ENCODE measurements at places on chromosomes 11 and 22.

DNA sequence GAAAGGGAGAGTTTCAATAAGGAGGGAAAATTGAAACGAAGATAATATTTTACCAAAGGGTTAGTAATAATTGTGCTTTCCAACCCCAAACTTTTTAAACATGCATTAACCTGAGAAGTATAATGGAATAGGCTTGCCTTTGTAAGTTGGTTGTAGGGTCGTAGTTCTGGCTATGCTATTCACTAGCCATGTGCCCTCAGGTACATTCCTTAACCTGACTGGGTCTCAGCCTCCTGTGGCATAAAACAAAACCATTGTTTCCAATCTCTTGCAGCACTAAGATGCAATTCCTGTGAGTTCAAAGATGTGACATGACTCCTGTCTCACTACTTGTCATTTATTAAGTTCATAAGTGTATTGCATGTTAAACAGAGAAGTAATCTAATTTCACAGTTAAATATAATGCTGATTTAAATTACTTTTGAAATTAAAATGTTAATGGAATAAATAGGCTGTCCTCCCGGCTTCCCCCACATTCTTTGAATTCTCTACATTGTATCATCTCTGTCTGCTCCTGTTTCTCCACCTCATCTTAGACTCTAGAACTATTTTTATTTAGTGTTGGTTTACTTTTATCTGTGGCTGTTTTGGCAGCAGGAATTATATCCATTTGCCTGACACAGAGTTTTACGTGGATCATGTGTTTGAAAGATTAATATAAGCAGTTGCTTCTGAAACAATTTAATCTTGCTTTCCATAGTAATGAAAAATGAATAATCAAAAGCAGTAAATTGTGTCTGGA, 216.3 kb downstream of the FAT3 start:
- DNase-seq: no peak

DNA sequence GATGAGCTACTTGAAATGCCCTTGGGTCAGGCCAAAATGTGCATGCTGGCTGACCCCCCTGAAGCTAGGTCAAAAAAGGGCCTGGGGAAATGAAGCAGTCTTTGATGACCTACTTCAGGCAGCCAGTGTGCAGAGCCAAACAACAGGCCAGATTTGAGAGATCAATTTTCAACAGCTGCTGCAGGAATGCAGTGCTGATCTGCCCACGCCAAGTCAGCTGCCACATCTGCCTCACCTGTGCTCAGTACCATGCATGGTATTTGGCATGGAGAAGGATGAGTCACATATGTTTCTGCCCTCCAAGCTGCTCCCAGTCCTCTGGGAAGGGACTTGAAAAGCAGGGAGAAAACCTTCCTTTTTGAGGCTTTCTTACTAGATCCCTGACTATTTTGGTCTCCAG, 35.8 kb downstream of the MTNR1B start:
- DNase-seq: peak; percentile 68

GRCh38 chr11:112226831-112227401, 688 bp downstream of the PTS start:
- no peak for DNase-seq

DNA sequence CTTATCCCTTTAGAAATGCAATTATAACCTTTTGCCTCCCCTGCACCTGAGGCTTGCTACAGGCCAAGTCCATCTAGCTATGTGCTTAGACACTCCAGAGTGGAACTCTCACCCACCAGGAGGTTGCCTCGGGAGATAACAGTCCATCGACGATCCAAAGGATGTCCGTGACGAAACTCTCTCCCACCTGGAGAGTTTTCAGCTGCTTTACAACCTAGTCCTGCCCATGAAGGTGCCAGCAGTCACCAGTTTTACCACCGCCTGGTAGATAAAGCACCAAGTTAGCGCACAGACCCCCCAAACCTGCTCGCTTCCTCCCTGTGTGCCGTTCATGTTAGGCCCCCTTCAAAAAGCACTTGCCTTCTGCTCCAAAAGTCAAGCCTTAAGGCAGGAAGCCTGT, 53.1 kb upstream of the SHISAL1 start:
- DNase-seq: no peak

DNA sequence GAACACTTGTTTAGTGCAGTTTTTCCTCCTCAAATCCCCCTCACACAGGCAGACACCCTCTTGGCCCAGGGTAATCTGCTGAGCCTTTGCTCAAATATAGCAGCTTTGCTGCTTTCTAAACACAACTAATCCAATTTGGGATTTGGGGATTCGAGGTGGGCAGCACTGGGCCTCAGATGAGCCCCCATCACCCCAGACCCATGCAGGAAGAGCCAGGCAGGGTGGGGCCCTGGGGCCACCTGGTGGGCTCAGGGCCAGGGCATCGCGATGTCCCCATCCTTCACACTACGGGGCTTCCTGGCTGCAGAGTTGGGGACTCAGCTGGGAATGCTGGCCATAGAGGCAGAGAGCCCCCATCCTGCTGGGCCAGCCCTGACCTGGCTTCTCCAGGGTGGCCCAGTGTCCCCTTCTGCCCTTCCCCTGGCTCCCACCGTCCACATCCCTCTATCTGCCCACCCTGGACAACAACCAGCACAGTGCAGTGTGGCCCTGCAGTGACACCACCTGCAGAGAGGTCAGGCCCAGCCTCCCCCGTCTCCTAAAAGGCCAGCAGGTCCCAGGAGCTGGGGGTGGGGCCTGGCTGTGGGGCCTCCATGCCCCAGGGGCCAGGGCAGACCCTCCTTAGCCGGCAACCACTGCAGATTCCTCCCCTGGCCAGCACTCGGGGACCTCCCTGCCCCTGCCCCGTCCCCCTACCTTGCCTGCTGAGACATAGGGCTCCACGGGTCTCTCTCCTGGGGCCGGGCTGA, 56.6 kb upstream of the CCDC188 start:
- no peak for DNase-seq

DNA sequence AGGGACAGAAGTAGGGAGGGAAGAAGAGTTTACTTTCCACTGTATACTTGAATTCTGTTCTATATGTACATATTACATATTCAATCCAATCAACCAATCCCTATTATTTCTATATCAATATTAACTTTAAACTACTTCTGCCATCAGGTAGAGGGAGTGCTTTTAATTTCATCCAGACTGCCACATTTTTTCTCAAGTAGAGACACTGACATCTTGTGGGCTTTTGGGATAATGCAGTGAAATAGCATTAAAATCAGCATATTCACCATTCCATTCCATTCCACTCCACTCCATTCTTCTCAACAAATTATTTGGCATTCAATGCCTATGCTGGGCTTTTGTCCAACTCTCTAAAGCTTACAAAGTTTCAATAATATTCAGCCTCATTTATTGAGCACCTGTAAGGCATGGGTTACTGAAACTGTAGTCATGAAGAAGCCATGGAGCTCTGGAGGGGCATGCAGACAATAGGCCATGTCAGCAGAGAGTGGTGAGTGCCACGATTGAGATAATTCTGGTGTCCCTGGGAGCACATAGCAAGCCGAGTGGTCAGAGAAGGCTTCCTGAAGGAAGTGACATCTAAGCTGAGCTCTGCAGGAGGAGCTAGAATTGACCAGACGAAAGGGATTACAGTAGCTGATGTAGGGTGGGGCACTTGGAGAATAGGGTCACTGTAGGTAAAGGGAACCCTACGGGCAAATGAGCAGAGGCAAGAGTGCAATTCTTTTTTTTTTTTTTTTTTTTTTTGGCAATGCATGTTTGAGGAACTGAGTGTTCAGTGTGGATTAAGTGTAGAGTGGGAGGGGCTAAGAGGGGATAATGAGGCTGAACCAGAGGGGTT, 12.8 kb upstream of the CLPB start:
- peak; percentile 47 for DNase-seq

GRCh38 chr22:46436595-46437175, 100.7 kb downstream of the CELSR1 start:
- DNase-seq: no peak

DNA sequence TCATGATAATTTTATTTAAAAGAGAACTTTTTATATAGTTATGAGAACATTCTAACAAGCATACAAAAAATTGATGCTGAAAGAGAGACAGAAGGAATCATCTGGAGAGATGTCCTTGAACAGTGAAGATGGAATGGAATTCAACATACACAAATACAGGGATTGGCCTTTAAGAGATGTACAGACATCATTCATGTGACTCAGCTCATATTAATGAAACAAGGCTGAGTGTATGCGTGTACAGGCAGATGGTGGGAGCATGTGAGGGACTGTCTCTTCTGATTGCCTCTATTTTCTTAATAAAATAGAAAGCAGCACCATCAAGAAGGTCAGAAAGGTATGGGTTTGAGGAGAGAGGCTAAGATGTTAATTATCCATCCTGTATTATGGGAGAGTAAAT, 793.3 kb downstream of the CNTN5 start:
- no peak for DNase-seq

DNA sequence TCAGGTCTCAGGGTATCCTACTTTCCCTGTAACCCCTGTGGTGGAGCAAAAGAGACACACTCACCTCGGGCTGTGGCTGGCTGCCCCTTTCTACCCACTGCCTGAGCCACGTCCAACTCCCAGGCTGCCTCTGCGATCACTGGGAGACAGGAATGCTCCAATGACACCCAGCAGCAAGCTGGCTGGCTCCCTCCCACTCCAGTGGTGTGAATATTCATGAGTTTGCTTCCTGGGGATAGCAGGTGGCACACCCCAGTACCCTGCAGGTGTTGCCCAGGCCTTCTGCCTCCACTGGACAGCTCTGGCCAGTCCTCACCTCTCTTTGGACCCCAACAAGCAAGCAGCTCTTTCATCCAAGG, 9.7 kb downstream of the GAL3ST1 start:
- DNase-seq: no peak

DNA sequence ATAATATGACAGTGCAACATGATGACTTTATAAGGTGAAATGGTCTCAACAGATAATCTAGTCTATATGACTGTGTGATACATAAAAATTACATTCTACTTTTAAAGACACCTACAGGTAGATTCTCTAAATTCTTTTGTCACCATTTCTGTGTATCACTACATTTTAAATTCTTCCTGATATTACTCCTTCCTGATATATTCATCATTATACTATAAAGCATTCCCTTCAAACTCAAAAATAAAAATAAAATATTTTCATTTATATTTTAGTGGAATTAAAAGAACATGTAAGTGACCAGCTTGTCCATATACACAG, 1062.3 kb downstream of the DLG2 start:
- no peak for DNase-seq

- DNase-seq: no peak
These were observed 9.0 kb upstream of the OR6M1 start for GRCh38 chr11:123815122-123815521.

DNA sequence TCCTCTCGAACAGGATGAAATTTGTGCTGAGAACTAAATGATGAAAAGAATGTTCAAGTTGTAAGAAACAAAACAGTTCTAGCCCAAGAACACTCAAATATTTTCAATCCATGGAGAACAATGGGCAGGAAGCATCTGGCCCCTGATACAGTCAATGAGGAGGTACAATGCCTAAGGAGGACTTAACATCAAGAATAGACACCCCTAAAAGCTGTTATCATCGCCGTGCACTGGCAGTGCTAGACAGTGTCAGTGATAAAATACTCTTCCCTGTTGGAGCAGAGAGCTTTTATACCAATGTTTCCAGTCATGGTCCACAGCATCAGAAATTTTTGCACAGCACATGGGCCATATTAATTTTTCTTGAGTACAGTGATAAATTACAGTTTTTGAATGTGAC, 20.2 kb upstream of the VSTM5 start:
- no peak for DNase-seq

DNA sequence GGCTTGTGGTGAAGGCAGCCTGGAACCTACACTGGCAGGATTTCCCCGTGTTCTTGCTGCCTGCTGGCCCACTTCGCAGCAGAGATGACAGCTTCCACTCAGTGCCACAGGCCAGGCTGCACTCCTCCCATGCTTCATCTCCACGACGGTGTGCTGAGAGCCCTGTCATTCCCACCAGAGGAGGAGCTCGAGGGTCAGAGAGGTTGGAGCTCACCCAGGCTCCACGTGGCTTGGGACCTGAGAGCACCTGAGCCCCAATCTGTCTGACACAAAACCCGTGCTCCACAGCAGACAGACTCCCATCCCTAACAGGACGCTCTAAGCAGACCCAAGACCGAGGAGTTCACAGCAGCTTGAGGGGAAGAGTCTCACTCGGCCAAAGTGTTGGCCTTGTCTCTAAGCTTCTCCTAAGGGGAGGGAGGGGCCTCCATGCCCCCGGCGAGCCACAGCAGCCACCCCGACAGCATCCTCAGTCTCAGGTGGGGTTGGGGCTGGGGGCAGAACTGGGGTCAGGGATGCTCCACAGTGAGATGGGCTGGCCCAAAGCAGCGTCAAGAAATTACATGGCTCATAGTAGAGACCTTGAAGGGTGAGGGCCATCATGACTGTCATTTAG, 10.7 kb downstream of the LRFN4 start:
- no peak for DNase-seq

- no peak for DNase-seq
These were observed 15.2 kb downstream of the ZBTB16 start for GRCh38 chr11:114074546-114075343.

GRCh38 chr11:130720232-130721022, 195.9 kb downstream of the SNX19 start:
- DNase-seq: no peak

- no peak for DNase-seq
These were observed 20.3 kb upstream of the MALAT1 start for GRCh38 chr11:65478388-65479183.

- no peak for DNase-seq
These were observed 53.4 kb upstream of the EMID1 start for GRCh38 chr22:29152045-29152953.

DNA sequence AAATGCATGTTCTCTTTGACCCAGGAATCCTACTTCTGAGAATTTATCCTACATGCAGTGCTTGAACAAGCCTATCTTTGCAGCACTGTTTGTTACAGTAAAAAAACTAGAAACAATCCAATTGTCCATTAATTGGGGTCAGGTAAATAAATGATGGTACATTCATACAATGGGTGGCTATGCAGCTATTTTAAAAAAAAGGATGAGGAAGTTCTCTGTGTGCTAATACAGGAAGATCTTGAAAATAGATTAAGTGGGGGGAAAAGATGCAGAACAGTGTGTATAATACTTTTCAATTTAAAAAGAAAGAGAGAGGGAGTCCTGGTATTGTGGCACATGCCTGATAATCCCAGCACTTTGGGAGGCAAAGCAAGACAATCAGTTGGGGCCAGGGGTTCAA, 9.5 kb upstream of the CREB3L1 start:
- no peak for DNase-seq

GRCh38 chr11:46445920-46446771, 54.6 kb upstream of the CHRM4 start:
- peak; percentile 79 for DNase-seq

- no peak for DNase-seq
These were observed 45.7 kb downstream of the TRIOBP start for GRCh38 chr22:37742376-37743171.

DNA sequence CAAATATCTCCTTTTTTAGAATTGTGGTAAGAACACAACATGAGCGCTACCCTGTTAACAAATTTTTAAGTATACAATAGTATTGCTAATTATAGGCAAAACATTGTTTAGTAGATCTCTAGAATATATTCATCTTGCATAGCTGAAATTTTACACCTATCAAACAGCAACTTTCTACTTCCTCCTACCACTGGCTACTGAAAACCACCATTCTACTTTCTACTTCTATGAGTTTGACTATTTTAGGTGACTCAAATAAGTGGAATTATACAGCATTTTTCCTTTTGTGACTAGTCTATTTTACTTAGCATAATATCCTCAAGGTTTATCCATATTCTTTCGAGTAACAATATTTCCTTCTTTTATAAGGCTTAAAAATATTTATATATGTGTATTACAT, 128.4 kb downstream of the FAM76B start:
- DNase-seq: no peak

All from DMS79 (cell line).